ENCODE measurements at places on chromosomes 12 and 14.

DNA sequence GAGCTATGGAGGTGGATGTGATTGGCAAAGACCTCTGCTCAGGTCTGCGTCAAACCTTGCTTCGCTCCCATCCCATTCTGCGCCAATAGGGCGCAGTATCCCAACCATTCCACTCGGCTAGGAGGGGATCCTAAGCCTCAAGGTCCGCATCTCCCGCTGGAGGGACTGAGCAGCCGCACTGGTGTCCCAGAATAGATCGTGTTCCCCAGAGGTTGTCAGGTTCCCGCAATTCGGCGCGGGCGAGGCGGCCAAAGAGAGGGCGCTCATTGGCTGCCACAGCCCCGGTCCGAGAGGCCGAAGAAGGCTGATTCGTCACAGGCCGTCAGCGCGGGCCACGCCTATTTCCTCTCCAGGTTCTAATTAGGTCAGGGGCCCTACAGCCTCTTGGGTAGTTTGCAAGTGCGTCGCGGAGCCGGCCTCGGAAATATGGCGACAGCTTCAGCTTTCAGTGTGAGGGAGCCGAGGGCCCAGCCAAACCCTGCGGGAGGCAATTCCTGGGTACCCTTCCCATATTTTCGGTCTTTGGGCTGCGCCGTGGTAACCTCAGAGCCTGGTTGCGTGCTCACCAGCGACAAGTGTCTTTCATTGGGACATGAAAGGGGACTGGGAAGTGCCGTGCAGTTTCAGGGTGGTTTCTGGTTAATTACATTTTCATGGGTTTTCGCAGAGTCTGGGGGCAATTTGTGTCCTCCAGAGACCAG lies 5.0 kb downstream of the OR10AD1 start:
- DNase-seq = peak; percentile 96

GRCh38 chr12:47193066-47193465 lies 113.3 kb upstream of the AMIGO2 start:
- no peak for DNase-seq

DNA sequence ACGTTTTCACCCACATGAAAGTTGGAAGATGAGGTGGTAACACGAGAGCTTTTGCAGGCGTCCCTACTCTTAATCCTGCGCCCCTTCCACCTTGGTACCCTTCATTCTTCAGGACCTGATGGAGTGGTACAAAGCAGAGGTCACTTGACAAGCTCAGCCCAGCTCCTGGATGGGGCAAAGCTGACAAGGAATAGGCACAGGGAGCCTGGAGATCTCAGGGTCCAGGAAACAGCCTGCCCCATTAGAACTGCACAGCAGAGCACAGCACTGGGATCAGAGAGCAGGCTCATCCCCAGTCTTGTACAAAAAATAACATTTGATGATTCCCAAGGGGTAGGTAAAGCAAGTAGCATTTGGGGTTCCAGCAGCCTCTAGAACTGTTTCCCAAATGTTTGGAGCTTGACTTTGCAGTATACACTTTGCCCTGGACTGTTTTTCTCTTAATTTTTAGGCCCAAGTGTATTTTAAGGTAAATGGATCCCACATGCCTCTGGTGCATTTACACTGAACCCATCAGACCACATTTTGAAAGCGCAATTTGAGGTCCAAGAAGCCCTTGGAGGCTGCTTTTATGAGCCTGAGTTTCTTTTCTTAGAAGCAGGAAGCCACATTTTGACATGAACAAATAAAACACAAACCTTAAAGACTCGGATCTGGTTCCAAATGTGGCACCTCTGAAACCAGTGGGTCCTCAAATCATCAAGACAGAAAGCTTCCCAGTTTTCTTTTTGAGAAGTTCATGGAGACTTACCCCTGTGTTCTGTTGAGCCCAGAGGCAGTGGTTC lies 633 bp downstream of the TC2N start:
- no peak for DNase-seq

DNA sequence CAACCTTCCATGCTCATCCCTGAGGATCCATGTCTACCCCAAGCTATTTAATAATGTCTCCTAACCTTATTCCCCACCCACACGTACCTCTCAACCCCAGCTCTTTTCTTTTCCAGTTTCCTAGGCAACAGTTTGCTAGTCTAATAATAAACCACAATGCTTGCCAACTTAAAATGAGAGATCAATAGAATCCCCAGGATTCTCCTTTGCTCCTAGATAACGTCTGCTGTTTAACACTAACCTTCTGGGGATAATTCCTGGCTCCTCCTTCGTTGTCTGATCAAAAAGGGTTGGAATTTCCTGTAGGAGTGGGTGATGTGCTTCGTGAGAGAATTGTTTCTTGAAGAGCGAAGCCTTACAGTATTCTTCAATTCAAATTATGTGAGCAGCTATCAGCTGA lies 42.2 kb upstream of the DBX2 start:
- no peak for DNase-seq
